ENCODE measurements at places on chromosomes 3 and 15.
A peak's percentile ranks its signal among the peaks of the same experiment; 100 is the strongest.

DNA sequence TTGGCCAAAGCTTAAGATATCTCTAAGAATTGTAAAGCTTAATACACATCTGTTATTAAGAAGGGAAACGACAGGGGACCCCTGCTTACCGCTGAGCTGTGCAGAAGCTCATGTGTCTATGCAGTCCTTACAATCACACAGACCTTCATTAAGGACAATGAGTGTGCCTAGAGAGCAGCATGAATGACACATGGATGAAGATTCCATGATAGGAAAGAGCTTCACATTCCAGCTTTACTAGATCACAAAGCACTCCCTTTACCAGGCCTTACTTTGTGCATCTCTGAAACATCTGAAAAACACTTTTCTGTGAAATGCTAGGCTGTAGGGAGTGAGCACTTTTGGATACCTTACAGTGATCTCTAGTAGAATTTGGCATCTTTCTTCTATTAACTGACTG, 32.0 kb downstream of the RNF168 start:
- DNase-seq: no peak

DNA sequence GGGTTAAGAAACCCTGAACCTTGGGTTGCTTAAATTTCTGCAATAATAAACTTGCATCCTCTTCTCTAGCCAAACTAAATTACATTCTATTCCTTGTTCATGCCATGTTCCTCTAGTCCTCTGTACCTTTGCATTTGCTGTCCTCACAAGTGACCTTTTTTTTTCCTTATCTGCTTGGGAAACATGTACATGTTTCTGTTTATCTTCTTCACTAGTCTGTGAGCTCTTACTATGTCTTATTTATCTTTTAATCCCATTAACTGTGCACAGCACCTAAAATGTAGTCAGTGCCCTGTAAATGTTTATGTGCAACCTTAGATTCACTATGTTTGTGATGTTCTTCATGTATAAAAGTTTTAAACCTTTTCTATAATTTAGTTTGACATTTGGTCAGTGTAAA, 61.9 kb downstream of the REC114 start:
- no peak for DNase-seq

GRCh38 chr3:93843981-93844380, 129.7 kb downstream of the PROS1 start:
- peak; percentile 39 for DNase-seq

DNA sequence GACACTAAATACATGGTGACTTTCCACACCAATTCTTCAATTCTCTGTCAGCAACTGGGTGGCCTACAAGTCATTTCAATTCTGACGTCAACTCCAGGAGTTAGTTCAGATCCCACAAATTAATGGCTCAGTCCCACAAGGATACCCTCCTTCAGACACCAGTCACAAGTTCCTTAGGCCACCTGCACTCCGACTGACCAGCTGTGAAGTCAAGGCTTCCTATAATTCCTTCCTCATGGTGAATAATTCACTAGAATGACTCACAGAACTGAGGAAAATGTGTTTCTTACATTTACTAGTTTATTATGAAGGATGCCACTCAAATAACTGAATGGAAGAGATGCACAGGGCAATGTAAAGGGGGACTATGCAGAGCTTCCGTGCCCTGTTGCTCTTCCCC, 6.3 kb upstream of the PIAS1 start:
- no peak for DNase-seq

DNA sequence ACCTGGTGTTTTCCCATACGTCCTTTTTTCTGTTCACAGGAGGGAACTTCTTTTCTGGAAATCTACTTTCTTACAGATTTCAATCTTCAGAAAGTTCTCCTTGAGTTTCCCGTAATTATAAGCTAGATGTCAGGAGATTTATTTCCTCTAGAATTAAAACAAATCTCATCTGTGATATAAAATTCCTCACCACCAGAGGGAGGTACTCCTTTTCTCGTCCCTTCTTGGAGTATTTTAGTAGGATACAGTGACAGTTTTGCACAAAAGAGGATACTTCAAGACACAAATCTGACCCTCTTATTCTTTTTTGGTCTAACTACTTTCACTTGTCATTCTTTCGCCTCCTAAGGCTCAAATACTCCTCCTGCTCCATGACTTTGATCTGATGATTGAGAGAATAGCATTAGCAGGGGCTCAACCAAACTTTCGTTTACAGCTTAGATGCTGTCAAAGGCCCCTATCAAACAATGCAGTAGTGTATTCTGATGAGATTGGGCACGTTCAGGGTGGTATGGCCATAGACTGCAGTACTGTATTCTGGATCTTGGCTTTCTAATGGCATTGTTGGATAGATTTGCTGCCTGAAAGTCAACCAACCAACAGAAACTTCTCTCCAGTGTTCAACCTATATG, 38.0 kb downstream of the TMEM41A start:
- DNase-seq: no peak

- no peak for DNase-seq
Observed at GRCh38 chr3:124144035-124144814, 152.3 kb upstream of the ROPN1 start.

DNA sequence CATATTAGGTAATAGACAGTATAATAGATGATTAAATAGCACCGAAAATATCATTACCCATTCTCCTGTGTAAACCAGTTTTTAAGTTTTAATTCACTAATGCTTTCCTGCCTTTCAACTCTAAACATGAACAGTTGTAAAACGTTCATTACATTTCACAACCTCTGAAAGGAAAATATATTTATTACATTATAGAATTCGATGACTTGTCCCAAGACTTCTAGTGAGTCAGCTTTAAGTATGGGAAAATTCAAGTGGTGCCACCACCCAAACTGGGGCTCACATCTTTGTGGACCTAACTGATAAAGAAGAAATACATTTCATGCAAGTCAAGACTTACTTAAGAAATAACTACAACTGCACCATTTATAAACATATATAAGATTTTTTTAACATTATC, 2.0 kb downstream of the TRIM59 start:
- no peak for DNase-seq

All from smooth muscle cell of the brain vasculature (primary cell).